Astrocyte (in vitro differentiated cells and primary cell): ENCODE measurements at places on chromosomes 13 and 19.

DNA sequence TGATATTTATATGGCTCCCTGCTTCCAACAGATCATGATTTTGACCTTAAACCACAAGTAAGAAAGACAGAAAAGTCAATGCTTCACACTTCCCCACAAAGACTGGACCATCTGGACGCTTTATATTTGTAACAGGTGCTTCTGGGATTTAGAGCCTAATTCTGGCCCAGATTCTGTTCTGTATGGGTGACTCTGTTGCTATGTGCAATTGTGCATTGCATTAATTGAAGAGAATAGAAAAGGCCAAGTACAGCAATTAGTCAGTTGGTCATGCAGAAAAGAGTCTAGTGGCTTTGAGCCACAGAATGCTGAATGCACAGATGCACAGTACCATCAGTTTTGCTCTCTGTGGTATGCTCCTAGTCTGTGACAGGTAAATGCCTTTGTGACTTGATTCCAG is 657.4 kb upstream of the ATXN8OS start:
- no peaks in the 10 kb centered on the region for H3K27me3 ChIP-seq
- no peak overlapping the region for H3K27ac ChIP-seq
- no peak for DNase-seq

DNA sequence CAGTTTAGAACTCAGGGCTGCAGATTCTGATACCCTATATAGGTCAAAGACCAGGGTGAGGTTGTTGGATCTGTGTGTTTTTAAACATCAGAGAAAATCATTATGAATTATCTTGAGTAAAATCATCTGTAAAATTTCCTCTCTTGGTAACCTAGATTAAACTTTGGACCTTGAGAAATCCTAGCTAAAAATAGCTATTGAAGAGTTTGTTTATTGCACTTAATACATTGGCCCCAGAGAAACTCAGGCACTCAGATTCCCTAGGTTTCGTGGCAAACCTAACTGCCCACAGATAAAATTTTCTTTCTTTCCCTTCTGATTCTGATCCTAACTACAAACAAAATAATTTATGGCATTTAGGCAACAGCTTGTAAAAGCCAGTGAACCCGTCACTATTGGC is 102.3 kb downstream of the GPC6 start:
- H3K27me3 ChIP-seq: no peaks in the 10 kb centered on the region
- no peak for DNase-seq
- H3K27ac ChIP-seq: no peak overlapping the region
- no peak overlapping the region for H3K4me3 ChIP-seq
- H3K36me3 ChIP-seq: no peaks in the 10 kb centered on the region
- H3K4me1 ChIP-seq: no peaks in the 10 kb centered on the region

DNA sequence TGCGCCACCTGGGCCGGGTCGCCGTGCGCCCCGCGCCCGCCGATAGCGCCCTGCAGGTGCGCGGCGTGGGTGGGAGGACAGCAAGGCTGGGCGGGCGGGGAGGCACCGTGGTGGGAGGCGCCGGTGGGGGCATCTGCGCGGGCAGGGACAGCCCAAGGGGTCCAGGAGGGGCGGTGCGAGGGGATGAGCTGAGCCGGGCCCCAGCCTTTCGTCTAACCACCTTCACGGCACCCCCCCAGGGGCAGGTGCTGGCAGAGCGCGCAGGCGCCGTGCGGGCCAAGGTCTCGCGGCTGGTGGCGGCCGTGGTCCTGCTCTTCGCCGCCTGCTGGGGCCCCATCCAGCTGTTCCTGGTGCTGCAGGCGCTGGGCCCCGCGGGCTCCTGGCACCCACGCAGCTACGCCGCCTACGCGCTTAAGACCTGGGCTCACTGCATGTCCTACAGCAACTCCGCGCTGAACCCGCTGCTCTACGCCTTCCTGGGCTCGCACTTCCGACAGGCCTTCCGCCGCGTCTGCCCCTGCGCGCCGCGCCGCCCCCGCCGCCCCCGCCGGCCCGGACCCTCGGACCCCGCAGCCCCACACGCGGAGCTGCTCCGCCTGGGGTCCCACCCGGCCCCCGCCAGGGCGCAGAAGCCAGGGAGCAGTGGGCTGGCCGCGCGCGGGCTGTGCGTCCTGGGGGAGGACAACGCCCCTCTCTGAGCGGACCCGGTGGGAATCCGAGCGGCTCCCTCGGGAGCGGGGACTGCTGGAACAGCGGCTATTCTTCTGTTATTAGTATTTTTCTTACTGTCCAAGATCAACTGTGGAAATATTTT is 3.1 kb downstream of the KISS1R start:
- H3K36me3 ChIP-seq: no peaks in the 10 kb centered on the region
- H3K4me3 ChIP-seq: no peak overlapping the region
- no peak overlapping the region for H3K27ac ChIP-seq
- H3K27me3 ChIP-seq: peaks cover 29% of the 10 kb centered on the region

GRCh38 chr19:2424686-2425621 is 2.4 kb downstream of the TIMM13 start:
- H3K4me3 ChIP-seq: peak overlapping the region; percentile 81
- H3K4me1 ChIP-seq: peaks cover 21% of the 10 kb centered on the region
- peaks cover 4% of the 10 kb centered on the region for H3K36me3 ChIP-seq

DNA sequence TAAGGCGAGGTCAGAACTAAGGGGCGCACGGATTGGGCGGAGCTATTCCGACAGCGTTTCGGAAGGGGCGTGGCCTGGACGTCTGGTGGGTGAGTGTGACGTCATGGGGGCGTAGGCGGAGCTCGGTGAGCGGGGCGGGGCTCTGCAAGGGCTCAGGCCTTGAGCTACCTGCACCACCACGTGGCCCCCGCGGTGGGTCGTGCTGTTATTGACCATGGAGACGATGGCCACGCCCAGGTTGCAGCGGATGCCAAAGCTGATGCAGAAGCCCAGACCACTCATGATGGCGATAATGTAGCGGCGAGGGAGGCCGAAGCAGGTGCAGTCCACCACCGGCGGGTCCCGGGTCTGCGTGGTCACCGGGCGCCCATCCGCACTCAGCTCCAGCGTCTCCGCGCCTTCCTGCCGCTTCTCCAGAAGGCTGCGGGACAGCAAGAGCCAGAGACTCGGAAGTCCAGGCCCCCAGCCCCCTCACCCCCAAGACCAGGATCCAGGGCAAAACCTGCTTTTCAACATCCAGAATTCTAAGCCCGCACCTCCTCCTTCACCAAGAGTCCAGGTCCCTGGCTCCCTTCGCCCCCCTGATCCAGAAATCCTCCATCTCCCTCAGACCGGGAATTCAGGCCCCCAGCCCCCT is 4.8 kb downstream of the SLC17A7 start:
- H3K4me3 ChIP-seq: no peak overlapping the region
- no peak overlapping the region for H3K27ac ChIP-seq
- H3K27me3 ChIP-seq: peaks cover 86% of the 10 kb centered on the region
- DNase-seq: no peak

DNA sequence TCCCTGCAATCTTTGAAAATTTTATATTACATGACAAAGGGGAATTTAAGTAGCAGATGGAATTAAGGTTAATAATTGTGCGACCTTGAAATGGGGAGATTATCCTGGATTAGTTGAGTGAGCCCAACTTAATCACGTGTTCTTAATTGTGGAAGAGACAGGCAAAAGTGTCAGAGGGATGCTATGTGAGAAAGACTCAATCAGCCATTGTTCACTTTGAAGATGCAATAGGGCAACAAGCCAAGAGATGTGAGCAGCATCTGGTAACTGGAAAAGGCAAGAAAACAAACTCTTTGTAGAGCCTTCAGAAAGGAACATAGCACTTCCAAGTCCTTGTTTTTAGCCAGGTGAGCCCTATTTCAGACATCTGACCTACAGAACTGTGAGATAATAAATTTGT is 247.7 kb downstream of the SLITRK1 start:
- no peak overlapping the region for H3K4me3 ChIP-seq
- no peaks in the 10 kb centered on the region for H3K4me1 ChIP-seq
- no peaks in the 10 kb centered on the region for H3K27me3 ChIP-seq
- DNase-seq: no peak

DNA sequence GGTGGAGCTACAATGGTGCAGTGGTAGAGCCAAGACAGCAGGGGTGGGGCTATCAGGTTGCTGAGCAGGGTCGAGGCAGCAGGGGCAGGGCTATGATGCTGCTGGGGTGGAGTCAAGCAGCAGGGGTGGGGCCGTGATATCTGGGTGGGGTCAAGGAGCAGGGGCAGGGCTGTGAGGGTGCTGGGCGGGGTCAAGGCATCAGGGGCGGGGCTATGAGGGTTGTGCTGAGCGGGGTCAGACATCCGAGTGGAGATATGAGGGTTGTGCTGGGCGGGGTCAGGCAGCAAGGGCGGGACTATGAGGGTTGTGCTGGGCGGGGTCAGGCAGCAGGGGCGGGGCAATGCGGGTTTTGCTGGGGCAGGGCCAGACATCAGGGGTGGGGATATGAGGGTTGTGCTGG is 14.7 kb downstream of the HCN2 start:
- H3K27me3 ChIP-seq: no peaks in the 10 kb centered on the region
- H3K4me1 ChIP-seq: no peaks in the 10 kb centered on the region

GRCh38 chr13:47252627-47253026 is 355.8 kb upstream of the HTR2A start:
- H3K27me3 ChIP-seq: no peaks in the 10 kb centered on the region
- H3K4me1 ChIP-seq: peaks cover 6% of the 10 kb centered on the region
- H3K4me3 ChIP-seq: no peak overlapping the region
- H3K27ac ChIP-seq: no peak overlapping the region
- no peaks in the 10 kb centered on the region for H3K36me3 ChIP-seq
- peak; percentile 17 for DNase-seq

DNA sequence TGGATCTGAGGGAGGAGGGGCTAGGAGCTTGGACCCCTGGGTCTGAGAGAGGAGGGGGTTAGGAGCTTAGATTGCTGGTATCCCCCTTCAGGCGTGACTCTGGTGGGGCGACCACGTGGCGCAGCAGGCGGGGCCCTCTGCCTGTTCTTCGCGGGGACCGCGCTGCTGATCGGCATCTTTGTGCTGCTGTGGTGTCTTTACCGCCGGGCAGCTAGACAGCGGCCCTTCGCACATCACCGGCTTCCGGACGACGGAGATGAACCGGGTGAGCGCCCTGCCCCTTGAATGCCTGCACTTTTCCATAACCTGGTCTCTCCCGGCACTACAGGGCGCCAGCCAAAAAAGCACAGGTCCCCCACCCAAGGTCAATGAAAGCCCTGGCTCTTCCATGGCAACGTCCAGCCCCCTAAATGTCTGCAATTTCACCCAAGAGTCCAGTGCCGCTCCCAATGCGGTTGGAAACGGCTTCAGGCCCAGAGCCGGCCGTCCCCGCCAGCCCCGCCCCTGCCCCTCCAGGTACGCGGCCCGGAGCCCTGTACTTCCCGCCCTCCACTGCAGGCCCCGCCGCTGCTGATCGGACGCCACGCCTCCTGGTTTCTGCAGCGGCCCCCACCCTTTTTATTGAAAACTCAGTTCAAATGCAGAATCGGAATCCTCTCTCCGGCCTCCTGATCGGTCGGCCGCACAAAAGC is 2.8 kb downstream of the GFY start:
- H3K4me1 ChIP-seq: no peaks in the 10 kb centered on the region
- no peaks in the 10 kb centered on the region for H3K36me3 ChIP-seq
- peaks cover 91% of the 10 kb centered on the region for H3K27me3 ChIP-seq
- H3K4me3 ChIP-seq: no peak overlapping the region
- DNase-seq: no peak

- H3K4me1 ChIP-seq: no peaks in the 10 kb centered on the region
- no peaks in the 10 kb centered on the region for H3K36me3 ChIP-seq
- no peaks in the 10 kb centered on the region for H3K27me3 ChIP-seq
- no peak overlapping the region for H3K27ac ChIP-seq
Observed at GRCh38 chr13:56953965-56954364, 186.8 kb upstream of the PRR20A start.
